Activated CD4-positive, CD25-positive, alpha-beta regulatory T cell treated with anti-CD3 and anti-CD28 coated beads, Interleukin-2, amount 50 U/mL, for 16 hours (primary cell): ENCODE measurements at places on chromosomes 7 and 10.

GRCh38 chr7:141949451-141949850 lies 2.7 kb upstream of the CLEC5A start:
- DNase-seq: no peak

DNA sequence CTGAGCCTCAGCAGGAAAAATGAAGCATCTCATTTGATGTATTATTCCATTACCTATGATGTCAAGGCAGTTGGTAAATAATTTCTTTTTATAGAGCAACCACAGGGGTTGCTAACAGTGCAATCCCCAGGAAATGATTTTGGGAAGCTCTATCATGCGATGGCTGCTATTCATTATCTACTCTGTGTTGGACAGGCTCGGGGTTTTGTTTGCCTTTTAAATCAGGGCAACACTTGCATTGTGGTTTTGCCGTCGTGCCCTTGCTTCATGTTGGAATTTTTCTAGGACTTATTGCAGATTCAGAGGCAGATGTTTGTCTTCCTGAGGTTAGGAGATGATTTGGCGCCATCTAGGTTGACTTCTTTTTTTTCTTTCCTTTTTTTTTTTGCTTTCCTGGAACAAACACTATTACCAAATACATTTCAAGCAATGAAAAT lies 128.4 kb downstream of the BICC1 start:
- DNase-seq: no peak

- DNase-seq: no peak
These were observed 10.3 kb downstream of the AKR1B1 start for GRCh38 chr7:134448356-134449229.

- DNase-seq: no peak
These were observed 134.1 kb downstream of the CDH23 start for GRCh38 chr10:71530781-71531180.

GRCh38 chr10:58282615-58283014 lies 13.7 kb downstream of the CISD1 start:
- DNase-seq: no peak

DNA sequence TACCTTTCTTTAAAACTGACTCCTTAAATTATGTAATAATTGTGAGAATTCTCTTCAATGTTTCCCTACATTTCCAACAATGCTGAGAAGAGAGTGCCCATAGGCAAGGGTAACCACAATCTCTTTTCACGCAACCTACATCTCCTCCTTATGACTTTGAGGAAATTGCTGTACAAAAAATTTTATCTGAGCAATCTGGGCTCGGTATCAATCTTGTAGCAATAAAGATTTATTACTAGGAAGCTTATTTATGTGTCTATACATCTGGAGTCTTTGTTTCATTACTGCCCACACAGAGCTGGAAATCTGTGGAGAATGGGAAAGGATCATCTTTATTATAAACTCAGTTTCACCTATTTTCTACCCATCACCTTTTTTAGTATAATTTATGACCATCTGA lies 913.8 kb upstream of the SORCS1 start:
- DNase-seq: no peak

- DNase-seq: no peak
These were observed 70.5 kb upstream of the ABCB5 start for GRCh38 chr7:20545016-20545415.

GRCh38 chr10:97399843-97400545 lies 1.1 kb downstream of the RRP12 start:
- DNase-seq: no peak

DNA sequence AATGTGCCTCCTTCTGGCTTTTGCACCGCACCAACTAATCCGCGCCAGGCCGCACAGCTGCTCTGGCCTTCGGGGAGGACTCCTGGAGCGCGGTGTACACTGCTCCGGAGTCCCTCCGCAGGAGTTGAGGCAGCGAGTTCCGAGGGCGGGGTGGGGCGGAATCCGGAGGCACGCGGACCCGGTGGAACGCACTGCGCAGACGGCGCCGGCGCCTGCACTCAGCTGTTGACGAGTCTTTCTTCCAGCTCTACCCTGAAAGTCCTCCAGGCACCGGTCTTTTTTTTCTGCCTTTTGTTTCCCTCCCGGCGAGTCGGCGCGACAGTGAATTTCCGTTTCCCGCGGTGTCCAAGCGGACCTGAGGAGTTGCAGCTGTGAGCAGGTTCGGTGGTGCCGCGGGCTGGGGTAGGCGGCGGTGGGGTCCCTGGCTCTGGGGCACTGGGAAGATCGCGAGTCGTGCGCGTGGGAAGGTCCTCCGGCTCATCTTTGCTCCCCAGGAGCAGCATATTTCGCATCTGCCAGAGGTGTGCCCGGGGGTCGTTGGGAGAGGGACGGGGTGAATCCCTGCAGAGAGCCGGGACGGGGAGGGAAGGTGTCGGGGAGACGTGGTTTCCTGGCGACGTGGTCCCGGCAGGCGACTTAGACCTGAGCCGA lies 44.1 kb downstream of the SFTPD start:
- no peak for DNase-seq

DNA sequence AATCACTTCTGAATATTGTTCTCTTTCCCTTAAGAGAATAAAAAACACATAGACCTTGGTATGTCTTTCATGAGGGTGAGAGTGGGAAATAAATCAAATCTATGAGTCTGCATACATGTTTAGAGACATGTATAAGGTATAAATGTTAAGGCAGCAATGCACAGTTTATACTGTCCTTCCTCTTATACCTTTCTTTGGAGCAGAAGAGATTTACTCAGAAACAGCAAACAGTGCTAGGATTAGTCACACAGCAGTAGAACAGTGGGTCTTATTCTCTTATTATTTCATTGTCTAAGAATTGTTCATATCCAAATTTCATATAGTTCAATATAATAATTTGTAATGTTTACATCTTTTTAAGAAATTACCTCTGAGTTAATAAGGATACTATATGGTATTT lies 126.7 kb upstream of the TMEM196 start:
- no peak for DNase-seq

DNA sequence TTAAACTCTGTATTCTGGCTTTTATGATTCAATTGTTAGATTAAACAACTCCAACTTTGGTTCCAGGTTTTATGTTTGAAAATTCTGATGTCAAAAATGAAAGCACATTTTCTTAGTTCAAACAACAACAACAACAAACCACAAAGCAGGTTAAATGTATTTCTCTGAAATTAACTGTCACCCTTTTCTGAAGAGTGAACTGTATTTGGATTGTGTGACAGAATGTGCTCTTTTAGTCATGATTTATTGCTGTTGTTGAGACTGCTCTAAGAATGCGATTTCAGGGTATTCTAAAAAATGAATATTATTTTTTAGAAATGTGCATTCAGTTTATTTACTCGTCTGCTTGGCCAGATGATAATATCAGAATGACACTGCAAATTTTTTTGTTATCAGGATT lies 144.1 kb downstream of the GNAI1 start:
- DNase-seq: no peak

DNA sequence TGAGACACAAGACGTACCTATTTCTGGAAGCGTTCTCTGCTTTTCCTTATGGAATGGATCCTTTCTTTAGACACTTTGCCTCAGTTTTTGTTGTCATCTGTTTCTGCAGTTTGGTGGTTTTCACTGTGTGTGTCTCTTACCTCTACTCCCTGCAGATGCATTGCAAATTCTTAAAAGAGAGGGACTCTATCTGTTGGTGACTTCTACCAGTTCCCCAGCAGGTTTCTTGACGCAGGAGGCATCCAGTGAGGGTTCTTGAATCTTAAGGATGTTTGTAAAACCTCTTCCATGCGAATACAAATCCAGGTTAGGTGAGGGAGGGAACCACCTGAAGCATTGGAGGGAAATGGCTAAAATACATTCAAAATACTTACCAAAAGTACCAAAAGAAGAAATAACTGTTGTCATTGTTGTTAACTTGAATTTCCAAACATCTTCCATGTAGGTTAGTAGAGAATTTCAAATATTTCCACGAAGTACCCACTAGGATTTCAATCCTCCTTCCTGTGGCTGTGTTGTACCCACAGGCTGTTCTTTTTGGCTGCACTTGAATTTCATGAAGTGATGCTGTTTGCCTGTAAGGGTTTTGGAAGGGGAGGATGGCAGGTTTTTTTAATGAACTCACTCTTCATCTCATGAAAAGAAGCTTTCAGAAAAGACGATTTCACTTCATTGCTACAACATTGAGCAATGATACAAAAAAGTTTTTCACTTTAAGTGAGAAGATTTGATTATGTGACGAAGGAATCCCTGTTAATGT lies 32.2 kb downstream of the PLXDC2 start:
- DNase-seq: no peak

- no peak for DNase-seq
These were observed 20.0 kb downstream of the ABCB1 start for GRCh38 chr7:87580636-87581035.

- no peak for DNase-seq
These were observed 20.7 kb downstream of the TOMM7 start for GRCh38 chr7:22801912-22802311.

DNA sequence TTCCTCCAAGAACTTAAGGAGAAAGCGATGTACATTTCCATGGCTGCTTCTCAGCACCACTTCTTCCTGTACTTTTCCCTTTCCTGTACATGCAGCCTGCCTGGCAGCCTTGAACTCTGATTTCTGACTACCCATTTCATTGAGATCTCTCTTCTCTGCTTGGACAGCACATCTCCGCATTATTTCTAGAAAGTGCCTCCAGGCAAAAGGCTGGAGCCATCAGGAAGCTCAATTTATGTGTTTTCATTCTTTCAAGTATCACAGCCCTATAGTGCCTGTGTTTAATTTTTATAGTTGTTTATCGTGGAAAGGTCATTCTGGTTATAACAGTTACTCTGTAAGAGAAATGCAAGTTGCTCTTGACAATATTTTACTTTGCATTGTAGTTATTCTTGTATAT lies 688.0 kb upstream of the ANKRD30A start:
- no peak for DNase-seq

GRCh38 chr7:134645935-134646334 lies 718 bp upstream of the BPGM start:
- no peak for DNase-seq

DNA sequence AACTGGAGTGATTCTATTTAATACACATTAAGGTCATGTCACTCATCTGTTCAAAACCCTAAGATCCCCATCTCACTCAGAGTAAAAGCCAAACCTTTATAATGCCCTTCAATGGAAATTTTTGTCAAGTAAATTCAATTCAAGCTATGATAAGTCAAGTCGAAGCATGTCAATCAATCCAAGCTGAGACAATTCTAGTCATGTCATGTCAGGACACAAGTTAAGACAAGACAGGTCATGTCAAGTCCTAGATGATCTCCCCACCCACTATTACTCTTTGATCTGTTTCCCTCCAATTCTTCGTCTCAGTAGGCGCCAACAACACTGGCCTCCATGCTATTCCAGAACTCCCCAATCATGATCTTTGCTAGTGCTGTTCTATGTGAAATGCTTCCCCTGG lies 141.4 kb downstream of the MAGI2 start:
- DNase-seq: no peak

GRCh38 chr7:130966246-130967009 lies 232.4 kb upstream of the KLF14 start:
- DNase-seq: no peak

DNA sequence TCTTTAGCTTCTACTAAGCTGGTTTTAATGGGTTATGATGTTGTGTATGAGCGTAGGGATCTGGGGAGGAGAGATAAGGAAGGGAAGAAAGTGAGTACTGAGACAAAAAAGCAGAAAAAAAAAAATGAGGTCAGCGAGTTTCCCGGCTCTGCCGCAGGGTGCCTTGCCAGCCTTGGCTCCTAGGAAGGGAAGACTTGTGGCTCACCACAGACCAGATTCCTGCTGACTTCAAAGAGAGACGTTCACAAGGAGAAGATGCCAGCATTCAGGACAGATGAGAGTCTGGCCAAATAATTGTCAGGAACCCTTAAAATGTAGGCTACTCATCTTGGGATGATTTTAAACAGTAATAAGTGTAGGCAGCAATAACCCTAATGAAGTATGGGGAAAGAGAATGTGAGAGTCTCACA lies 11.4 kb upstream of the FAS start:
- no peak for DNase-seq

GRCh38 chr7:36796850-36797536 lies 72.7 kb upstream of the AOAH start:
- DNase-seq: no peak

GRCh38 chr10:115125505-115125904 lies 32.3 kb downstream of the ATRNL1 start:
- no peak for DNase-seq

GRCh38 chr10:31508234-31508633 lies 189.2 kb downstream of the ZEB1 start:
- no peak for DNase-seq

DNA sequence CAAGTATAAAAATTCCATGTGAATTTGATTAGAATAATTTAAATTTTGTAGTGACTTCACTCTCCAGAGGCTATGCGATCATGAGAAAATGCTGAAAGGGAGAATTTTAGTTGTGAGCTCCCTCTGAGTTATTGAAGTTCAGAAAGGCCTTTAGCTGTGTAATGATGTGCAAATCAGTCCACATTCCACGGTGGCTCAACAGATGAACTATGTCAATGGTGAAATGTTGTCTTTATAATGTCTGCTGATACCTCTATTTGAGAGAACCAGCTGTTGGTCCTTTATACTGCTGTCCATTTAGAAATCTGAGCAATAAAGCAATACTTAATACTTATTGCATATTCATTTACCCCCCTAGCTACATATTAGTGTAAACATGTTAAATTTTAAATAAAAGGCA lies 7.1 kb upstream of the ITGB8 start:
- DNase-seq: no peak

- no peak for DNase-seq
These were observed 343.7 kb downstream of the GLRX3 start for GRCh38 chr10:130479926-130480325.

- no peak for DNase-seq
These were observed 15.9 kb downstream of the ODAD2 start for GRCh38 chr10:27982875-27983543.

- DNase-seq: no peak
These were observed 160.1 kb downstream of the MTERF1 start for GRCh38 chr7:91720260-91720937.
